ENCODE measurements at places on chromosomes 5 and 9.

GRCh38 chr9:31608881-31609280, 775.6 kb upstream of the ACO1 start:
- H3K4me1 ChIP-seq = no peaks in the 10 kb centered on the region
- no peak overlapping the region for H3K27ac ChIP-seq
- H3K36me3 ChIP-seq = no peaks in the 10 kb centered on the region
- H3K27me3 ChIP-seq = no peaks in the 10 kb centered on the region
- no peak overlapping the region for H3K4me3 ChIP-seq

GRCh38 chr5:37738057-37738691, 101.7 kb downstream of the GDNF start:
- H3K4me3 ChIP-seq = peak overlapping the region; percentile 57
- H3K36me3 ChIP-seq = no peaks in the 10 kb centered on the region
- H3K27ac ChIP-seq = peak overlapping the region; percentile 58

DNA sequence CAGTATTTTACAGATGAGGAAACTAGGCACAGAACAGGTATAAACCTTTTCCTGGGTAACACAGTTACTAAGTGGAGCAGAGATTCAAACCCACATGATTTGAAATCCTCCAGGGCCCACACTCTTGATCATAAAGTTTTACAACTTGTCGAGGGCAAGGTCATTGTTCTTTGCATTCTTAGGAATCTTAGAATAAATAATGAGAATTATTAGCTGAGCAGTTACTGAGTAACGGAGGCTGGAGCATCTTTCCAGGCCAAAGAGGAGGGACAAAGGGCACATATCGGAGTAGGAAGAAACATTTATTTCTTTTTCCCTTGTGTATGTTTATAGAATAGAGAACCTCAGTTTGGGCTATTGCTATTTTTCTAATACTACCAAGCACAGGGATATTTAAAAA, 27.1 kb upstream of the F2R start:
- no peaks in the 10 kb centered on the region for H3K27me3 ChIP-seq
- peak overlapping the region; percentile 93 for H3K27ac ChIP-seq
- no peak overlapping the region for H3K4me3 ChIP-seq

DNA sequence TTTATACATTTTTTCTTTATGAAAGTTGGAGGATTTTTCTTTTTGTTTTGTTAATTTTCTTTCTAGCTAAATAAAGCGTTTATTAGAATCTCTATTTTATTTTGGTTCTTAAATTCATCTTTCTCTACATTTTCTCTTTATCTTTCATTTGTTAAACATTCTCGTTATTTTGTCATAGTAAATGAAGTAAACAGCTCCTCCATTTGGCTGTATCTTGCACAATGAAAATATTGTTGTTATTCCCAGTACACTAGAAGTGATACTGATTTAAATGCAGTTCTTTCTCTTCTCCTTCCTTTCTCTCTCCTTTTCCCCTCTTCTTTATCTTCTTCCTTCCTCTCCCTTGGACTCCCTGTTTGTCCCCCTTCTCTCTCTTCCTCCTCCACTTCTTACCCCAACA, 88.8 kb downstream of the FER start:
- no peak for DNase-seq
- H3K27ac ChIP-seq = no peak overlapping the region
- no peaks in the 10 kb centered on the region for H3K4me1 ChIP-seq
- H3K4me3 ChIP-seq = no peak overlapping the region

GRCh38 chr5:111472579-111472978, 39.8 kb downstream of the STARD4 start:
- no peaks in the 10 kb centered on the region for H3K27me3 ChIP-seq
- no peak for DNase-seq
- no peak overlapping the region for H3K27ac ChIP-seq
- no peaks in the 10 kb centered on the region for H3K4me1 ChIP-seq
- no peak overlapping the region for H3K4me3 ChIP-seq

DNA sequence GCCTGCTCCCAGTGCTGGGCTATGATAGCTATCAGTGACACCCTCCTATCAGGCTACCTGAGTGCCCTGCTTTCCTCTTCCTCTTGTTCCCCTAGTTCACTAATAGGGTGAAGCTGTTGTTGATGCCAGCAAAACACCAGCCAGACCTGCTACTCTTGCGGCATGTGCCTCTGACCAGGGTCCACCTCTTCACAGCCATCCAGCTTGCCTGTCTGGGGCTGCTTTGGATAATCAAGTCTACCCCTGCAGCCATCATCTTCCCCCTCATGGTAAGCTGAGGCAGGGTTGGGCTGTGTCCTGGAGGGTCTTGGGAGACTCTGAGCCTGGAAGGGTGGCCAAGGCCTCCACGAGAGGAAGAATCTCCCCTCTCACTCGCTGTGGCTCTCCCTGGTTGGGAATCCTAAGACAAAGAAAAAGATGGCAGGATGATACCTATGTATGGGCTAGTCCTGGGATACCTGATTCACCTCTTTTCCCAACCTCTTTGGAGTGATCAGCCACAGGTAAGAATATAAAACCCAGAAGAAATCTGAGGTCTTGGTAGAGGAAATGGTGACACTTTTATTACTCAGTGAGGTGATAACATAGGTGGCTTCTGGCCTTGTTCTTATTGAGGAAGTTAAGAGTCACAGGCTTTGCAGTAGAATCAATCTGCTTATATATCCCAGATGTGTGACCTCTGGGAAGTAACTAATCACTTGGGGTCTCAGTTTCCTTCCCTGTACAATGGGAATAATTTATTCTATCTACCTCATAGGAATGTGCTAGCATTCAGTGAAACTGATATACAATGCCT, 11.6 kb downstream of the SLC4A9 start:
- no peaks in the 10 kb centered on the region for H3K27me3 ChIP-seq
- no peaks in the 10 kb centered on the region for H3K4me1 ChIP-seq
- H3K27ac ChIP-seq = no peak overlapping the region
- no peak overlapping the region for H3K4me3 ChIP-seq
- DNase-seq = no peak
- H3K36me3 ChIP-seq = no peaks in the 10 kb centered on the region

All from mesenchymal stem cell (in vitro differentiated cells and primary cell).